SJSA1 (cell line): ENCODE measurements at places on chromosomes 11 and 22.
A peak's percentile ranks its signal among the peaks of the same experiment; 100 is the strongest.

DNA sequence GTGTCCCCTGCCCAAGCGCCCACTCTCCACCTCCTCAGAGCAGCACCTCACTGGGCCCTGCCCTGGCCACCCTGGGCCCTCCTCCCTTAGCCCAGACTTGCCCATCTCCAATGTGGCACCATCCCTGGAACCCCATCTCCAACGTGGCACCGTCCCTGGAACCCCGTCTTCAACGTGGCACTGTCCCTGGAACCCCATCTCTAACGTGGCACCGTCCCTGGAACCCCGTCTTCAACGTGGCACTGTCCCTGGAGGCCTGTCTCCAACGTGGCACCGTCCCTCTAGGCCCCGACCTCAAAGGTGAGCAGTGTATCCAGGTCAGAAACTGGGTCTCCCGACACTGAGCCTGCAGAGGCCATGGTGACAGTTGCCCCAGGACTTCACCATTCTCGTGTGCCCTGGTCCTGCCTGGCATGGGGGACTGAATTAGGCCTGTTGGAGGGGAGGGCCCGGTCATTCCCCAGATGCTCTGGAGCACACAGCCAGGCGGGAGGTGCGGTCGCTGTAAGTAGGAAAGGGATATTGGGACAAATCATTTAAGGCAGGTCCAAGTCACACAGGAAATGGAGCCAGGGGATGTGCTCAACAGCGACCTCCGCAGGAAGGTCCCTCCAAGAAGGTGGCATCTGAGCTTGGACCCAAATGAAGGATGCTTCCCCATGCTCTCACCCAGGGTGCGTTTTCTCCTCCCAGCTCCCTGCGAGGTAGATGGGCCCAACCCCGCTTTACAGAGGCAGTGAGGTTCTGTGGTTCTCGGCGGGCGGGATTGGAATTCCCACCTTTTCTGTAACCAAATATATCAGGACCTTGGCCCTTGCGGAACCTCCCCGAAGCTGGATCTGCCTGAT, 2.4 kb upstream of the CTSD start:
- peaks cover 25% of the 10 kb centered on the region for H3K4me1 ChIP-seq
- peaks cover 11% of the 10 kb centered on the region for H3K36me3 ChIP-seq
- H3K27me3 ChIP-seq: no peaks in the 10 kb centered on the region
- no peak overlapping the region for H3K4me3 ChIP-seq
- no peak overlapping the region for H3K27ac ChIP-seq

DNA sequence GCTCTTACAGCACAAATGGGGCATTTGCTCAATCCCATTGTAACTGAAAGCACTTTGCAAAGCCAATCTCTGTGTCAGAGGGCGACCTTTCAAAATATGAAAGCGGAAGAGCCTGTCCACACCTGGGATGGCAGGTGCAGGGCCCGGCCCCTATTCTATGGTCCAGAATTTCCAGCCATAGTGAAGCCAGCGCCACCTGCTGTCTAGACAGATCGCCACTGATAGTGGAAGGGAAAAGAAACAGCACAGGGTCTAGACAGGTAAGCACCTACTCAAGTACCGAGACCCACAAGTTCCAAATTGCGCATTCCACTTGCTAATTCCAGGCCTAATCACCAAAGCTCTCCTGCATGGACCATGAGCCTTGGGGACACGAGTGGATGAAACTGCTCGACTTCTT, 141.4 kb downstream of the NTM start:
- no peak for DNase-seq
- H3K4me3 ChIP-seq: no peak overlapping the region
- H3K27me3 ChIP-seq: no peaks in the 10 kb centered on the region
- H3K4me1 ChIP-seq: no peaks in the 10 kb centered on the region
- H3K36me3 ChIP-seq: no peaks in the 10 kb centered on the region

DNA sequence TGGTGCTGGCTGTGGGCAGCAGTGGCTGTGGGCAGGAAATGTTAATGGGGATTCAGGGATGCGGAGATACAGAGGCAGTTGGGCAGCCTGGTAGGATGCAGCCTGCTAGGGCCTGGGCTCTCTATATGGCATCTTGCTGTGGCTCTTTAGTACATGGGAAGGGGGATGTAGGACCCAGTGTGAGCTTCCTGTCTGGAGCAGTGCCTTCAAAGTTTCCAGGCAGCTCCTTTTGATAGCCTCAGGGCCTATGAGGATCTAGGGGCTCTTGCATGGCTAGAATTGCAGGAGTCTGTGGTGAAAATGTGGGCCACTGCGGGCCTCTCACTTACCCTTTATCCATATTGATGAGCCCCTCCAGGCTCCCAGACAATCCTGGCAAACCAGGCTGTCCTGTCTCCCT, 213.2 kb upstream of the SNX19 start:
- no peak for DNase-seq
- no peak overlapping the region for H3K27ac ChIP-seq
- no peak overlapping the region for H3K4me3 ChIP-seq
- H3K36me3 ChIP-seq: no peaks in the 10 kb centered on the region
- no peaks in the 10 kb centered on the region for H3K4me1 ChIP-seq

DNA sequence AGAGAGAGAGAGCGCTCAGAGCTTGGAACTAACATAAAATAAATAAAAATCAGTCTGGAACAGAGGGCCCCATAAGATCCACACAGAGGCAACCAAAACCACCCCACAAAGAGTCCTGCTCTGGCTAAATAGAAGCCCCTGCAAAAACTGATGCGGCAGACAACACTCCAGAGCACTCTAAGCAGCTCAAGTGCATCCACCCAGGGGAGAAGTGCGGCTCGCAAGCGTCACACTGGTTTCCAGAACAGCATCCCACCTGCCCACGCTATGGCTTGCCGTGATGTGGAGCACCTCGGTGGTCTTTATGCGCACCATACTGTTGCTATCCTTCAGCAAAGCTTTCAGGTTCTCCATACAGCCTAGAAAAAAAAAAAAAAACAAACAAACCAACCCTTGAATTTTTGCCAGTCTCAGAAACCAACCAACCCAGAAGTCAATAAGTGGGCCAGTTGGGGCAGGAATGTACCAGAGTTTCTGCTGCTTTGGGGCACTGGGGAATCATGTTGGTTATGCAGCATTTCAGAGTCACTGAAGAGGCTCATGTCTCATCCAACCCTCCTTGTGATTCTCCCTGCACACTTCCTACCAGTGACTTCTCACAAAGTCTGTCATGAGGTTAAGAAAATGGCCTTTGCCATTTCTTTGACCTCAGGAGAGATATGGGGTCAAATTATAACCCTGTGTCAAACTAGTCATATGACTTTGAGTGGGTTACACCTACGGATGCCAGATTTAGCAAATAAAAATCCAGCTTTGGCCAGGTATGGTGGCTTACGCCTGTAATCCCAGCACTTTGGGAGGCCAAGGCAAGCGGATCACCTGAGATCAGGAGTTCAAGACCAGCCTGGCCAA, 3.0 kb downstream of the RSPH14 start:
- H3K27ac ChIP-seq: no peak overlapping the region
- H3K36me3 ChIP-seq: no peaks in the 10 kb centered on the region
- H3K27me3 ChIP-seq: no peaks in the 10 kb centered on the region
- H3K4me1 ChIP-seq: peaks cover 15% of the 10 kb centered on the region
- no peak overlapping the region for H3K4me3 ChIP-seq
- DNase-seq: no peak

GRCh38 chr11:83863272-83863671, 577.1 kb upstream of the CCDC90B start:
- no peak overlapping the region for H3K4me3 ChIP-seq
- no peaks in the 10 kb centered on the region for H3K36me3 ChIP-seq
- no peaks in the 10 kb centered on the region for H3K4me1 ChIP-seq
- H3K27me3 ChIP-seq: no peaks in the 10 kb centered on the region
- no peak overlapping the region for H3K27ac ChIP-seq

- no peaks in the 10 kb centered on the region for H3K36me3 ChIP-seq
- H3K27ac ChIP-seq: no peak overlapping the region
- peaks cover 14% of the 10 kb centered on the region for H3K4me1 ChIP-seq
- H3K4me3 ChIP-seq: no peak overlapping the region
Observed at GRCh38 chr11:68859123-68859522, 17.4 kb upstream of the CPT1A start.

GRCh38 chr22:47230251-47230650, 467.8 kb downstream of the TBC1D22A start:
- no peak for DNase-seq
- H3K27ac ChIP-seq: no peak overlapping the region
- no peaks in the 10 kb centered on the region for H3K27me3 ChIP-seq
- no peaks in the 10 kb centered on the region for H3K36me3 ChIP-seq

- H3K27ac ChIP-seq: no peak overlapping the region
- H3K4me3 ChIP-seq: no peak overlapping the region
- no peaks in the 10 kb centered on the region for H3K36me3 ChIP-seq
- no peaks in the 10 kb centered on the region for H3K4me1 ChIP-seq
Observed at GRCh38 chr22:47048123-47049077, 285.9 kb downstream of the TBC1D22A start.

- H3K4me1 ChIP-seq: peaks cover 9% of the 10 kb centered on the region
- no peak overlapping the region for H3K27ac ChIP-seq
- no peaks in the 10 kb centered on the region for H3K36me3 ChIP-seq
- H3K4me3 ChIP-seq: no peak overlapping the region
- H3K27me3 ChIP-seq: no peaks in the 10 kb centered on the region
- DNase-seq: no peak
Observed at GRCh38 chr11:102467080-102467708, 14.6 kb upstream of the TMEM123 start.

GRCh38 chr11:102683277-102683676, 22.3 kb downstream of the MMP27 start:
- no peak overlapping the region for H3K27ac ChIP-seq
- no peaks in the 10 kb centered on the region for H3K36me3 ChIP-seq
- DNase-seq: no peak
- no peaks in the 10 kb centered on the region; the same call in 1 of the 2 replicates for H3K4me1 ChIP-seq

DNA sequence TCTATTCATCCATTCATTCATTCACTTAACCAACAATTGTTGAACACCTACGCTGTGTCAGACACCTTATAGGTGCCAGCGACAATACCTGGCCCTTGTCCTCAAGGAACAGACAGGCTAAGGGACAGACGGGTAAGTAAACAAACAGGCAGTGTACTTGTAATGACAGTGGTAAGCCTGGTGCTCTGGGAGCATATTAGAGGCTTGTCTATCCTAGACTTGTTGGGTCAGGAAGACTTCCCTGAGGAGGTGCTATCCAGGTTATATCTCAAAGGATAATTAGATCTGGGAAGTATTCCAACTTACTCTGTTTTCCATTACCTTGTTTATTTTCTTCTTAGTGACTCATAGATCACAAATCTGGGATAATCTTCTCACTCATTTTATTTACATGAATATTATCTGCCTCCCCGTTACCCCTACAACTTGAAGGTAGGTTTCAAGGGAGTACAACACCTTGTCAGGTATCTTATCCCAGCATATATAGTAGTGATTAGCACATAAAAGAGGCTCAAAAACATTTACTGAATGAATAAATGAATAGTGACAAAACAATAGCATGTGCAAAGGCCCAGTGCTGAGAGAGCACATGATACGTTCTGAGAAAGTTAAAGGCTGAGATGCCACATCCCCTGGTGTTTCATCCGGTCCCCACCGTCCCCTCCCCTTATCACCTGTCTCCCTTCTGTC, 75.3 kb upstream of the NCAM1 start:
- no peaks in the 10 kb centered on the region for H3K27me3 ChIP-seq
- peak; percentile 23 for DNase-seq
- no peaks in the 10 kb centered on the region for H3K36me3 ChIP-seq

- peaks cover 26% of the 10 kb centered on the region for H3K4me1 ChIP-seq
- peaks cover 42% of the 10 kb centered on the region for H3K36me3 ChIP-seq
- peak overlapping the region; percentile 54 for H3K4me3 ChIP-seq
- no peak for DNase-seq
Observed at GRCh38 chr11:62856333-62856895, 17.0 kb upstream of the WDR74 start.

- no peaks in the 10 kb centered on the region for H3K27me3 ChIP-seq
- H3K36me3 ChIP-seq: no peaks in the 10 kb centered on the region
- DNase-seq: no peak
Observed at GRCh38 chr11:44766112-44766971, 39.6 kb downstream of the TSPAN18 start.

DNA sequence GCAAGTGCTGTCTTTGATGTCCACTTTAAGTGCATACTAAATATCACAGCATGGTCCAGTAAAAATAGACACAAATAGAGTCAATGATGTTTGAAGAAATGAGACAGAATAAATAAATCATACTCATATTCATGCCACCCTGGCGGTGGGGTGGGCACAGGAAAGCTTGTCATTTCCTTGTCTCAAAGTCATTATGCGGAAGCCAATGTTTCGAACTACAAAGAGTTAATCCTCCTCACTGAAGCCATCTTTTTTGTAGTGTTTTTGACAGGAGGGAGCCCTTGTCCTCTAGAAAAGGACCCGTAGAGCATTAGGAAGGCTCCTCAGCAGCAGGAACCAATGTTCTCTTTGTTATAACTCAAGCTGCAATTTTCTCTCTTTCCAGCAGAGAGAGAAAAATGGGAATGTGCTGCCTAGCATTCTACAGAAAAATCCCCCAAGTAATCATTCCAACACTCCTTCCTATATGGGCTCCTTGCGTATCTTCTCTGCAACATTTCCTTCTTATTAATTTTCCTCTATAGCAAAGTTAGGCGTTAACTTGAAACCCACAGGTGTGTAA, 30.6 kb downstream of the SC5D start:
- H3K36me3 ChIP-seq: no peaks in the 10 kb centered on the region
- H3K4me3 ChIP-seq: no peak overlapping the region
- H3K27me3 ChIP-seq: no peaks in the 10 kb centered on the region
- DNase-seq: no peak

DNA sequence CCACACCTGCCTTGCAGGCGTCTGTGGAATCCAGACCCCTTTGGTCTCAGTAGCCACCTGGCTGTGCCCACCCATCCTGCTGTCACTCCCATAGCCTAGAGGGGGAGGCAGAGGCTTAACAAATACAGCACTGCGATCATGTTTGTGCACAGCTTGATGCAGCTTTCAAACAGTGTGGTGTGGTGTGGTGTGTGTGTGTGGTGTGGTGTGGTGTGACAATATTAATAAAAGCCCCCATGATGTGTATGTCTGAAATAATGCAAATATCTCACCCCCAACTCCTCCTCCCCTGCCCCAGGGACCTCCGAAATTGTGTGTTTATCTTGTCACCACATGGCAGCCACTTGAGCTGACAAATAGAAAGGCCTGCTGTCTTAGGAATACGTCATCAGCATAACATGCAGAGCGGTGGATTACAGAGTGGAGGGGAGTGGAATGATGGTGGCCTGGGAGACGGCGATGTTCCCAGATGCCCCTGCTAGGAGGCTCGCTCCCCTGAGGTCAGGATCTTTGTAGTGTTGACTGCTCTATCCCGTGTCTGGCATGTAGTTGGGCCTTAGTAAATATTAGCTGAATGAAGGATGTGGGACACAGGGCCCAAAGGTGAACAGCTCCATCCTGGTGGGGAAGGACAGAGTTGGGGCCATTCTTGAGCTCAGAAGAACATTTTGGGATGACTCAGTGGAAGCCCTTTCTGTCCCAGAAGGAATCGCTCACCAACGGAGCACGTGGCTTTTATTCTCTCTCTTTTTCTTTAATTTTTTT, 2.8 kb downstream of the PDXP start:
- peaks cover 39% of the 10 kb centered on the region for H3K4me1 ChIP-seq
- DNase-seq: peak; percentile 90
- H3K27me3 ChIP-seq: no peaks in the 10 kb centered on the region
- peak overlapping the region; percentile 64 for H3K27ac ChIP-seq

- no peak overlapping the region for H3K27ac ChIP-seq
- H3K27me3 ChIP-seq: no peaks in the 10 kb centered on the region
- H3K4me3 ChIP-seq: no peak overlapping the region
- no peaks in the 10 kb centered on the region for H3K36me3 ChIP-seq
Observed at GRCh38 chr11:48107188-48107704, 109.4 kb upstream of the OR4B1 start.
